MCF 10A (cell line): ENCODE measurements at places on chromosomes 5 and 9.

- peak; percentile 70 for DNase-seq
These were observed 280.2 kb downstream of the SEMA5A start for GRCh38 chr5:9265441-9266287.

GRCh38 chr5:178336889-178337288 is 104.3 kb upstream of the PHYKPL start:
- DNase-seq: no peak

- DNase-seq: no peak
These were observed 146.9 kb downstream of the KIAA0825 start for GRCh38 chr5:94471521-94471920.

DNA sequence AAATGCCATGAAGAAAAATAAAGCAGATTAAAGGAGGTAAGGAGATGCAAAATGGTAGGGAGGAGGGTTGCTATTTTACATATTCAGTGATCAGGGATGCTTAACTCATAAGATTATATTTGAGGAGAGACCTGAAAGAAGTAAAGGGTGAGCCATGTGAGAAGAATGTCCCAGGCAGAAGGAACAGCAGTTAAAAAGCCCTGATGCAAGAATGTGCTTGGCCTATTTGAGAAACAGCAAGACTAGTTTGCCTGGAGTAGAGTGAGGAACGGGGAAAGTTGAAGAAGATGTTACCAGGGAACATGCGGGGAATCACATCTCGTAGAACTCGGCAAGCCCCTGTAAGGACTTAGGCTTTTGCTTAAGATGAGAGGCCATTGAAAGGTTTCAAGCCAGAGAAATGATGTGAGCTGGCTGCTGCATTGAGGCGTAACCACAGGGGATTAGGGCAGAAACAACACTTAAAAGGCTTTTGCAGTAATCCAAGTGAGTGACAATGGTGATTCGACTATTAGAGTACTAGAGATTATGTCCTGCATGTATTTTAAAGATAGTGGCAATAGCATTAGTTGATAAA is 198.7 kb downstream of the VPS13A start:
- no peak for DNase-seq

GRCh38 chr5:150007050-150007449 is 6.5 kb downstream of the HMGXB3 start:
- DNase-seq: no peak

GRCh38 chr5:14671414-14671813 is 6.9 kb downstream of the OTULIN start:
- DNase-seq: no peak

DNA sequence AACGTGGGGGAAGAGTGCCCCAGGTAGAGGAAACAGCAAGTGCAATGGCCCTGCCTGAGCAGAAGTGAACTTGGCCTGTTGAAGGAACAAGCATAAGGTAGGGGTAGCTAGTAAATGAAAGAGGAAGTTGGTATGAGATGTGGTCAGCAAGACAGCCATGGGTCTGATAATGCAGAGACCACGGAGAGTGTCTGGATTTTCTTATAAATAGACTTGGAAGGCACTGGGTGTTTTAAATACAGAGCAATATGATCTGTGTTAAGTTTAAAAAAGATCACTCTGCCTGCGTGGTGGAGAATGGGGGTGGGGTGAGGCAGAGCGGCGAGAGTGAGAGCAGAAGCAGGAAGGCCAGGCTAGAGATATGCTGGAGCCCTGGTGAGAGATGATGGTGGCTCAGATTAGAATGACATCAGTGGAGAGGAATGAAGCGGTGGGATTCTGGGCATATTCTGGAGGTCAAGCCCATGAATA is 4.2 kb downstream of the ADAM19 start:
- no peak for DNase-seq

DNA sequence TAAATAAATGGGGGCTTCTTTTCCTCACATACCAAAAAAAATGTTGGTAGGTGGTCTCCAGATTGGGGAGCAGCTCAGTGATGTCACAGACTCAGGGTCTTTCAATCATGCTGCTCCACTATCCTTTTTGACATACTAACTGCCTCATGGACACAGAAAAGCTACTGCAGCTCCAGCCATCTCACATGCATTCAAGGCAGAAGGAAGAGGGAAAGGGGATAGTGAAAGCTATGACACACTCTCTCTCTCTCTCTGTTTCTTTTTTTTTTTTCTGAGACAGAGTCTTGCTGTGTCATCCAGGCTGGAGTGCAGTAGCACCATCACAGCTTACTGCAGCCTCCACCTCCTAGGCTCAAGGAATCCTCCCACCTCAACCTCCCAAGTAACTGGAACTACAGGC is 7.9 kb upstream of the ADGRD2 start:
- no peak for DNase-seq

GRCh38 chr5:83277953-83278352 is 193.6 kb upstream of the VCAN start:
- no peak for DNase-seq

DNA sequence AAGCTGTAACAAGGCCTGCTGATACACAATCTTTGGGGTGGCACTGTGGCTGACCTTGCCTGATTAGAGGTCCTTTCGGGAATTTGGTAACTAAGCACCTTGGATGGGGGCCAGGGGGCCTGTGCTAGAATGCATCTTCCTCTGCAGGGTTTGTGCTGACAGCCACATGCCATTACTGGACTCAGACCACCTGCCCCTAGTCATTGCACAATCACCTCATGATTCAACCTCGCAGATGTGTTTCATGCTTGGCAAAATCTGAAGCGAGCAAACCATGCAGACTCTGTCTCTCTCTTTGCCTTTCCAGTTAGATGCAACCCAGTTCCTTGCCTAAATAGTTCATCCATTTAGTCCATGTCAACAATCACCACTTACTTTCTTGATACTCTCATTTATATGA is 96.5 kb upstream of the ERCC6L2 start:
- DNase-seq: peak; percentile 88

DNA sequence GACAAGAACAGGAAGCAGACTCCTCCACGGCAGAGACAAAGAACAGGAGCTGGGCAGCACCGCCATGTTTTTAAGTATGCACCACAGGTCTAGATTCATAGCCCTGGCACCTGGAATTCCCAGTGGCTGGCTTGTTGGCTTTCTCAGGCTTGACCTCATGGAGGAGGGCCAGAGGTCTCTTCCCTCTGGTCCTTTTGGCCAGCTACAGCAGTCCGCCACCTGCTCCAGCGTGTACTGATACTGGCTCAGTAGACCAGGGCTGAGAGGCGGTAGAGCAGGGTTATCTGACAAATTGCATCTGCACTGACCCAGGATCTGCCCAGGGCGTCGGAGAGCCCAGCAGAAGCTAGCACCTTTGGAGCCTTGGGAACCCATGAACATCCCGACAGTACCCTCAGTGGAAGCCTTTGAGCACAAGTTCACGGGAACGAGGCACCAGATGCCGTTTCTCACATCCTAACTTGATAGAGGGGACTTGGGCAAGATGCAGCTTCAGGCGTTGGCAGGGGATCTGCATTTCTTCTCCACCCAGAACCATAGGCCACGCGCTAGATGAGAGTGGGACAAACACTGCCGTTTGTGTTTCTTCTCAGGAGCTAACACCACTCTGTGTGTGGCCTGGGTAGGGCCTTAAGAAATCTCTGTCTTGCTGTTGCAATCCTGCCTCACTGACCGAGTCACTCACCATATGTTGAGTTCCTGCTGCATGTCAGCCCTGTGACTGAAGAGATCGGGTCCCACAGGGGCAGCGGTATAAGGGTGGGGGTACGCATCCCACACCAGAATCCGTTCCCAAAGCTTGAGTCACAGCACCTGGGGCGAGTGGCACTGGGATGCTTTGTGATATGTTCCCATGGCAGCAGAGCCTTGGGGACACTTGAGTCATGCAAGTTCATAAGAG is 90.3 kb upstream of the OTULINL start:
- peak; percentile 7 for DNase-seq

GRCh38 chr5:77133061-77133758 is 46.1 kb upstream of the ZBED3 start:
- DNase-seq: peak; percentile 99

- no peak for DNase-seq
These were observed 131.7 kb upstream of the VLDLR start for GRCh38 chr9:2489838-2490314.

DNA sequence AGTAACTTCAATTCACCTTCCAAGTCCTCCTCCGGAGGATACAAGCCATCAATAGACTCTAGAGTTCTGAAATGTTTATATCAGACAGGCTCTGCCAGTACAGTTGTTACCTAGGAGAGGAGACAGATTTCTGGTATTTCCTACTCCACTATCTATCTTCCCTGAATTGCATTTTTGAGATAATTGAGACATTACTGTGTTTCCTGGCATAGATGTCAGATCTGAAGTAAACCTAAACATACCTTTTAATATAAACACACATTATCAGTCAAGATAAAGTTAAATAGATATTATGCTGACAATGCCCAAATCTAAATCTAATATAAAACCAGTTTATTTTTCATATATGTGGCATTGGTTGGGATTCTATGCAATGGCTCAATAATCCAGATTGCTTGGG is 8.2 kb upstream of the TYRP1 start:
- DNase-seq: no peak

DNA sequence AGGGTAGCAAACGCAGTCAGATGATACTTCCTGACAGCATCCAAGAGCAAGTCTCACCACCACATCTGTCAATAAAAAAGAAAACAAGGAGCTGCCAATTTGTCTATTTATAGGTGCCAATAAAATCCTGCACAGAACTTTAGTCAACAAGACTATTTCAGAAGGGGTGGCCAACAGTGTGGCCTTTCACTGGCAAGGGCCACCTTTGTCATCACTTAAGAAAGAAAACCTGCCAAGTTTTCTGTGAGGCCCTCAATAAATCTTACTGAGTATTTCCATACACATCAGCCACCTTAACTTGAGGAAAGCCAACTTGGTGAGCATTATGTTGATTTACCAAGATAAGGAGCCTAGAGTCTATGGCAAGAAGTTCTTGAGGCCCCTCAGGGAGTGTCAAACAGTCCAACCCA is 312.3 kb downstream of the ENC1 start:
- no peak for DNase-seq
